Stimulated activated CD8-positive, alpha-beta memory T cell treated with anti-CD3 and anti-CD28 coated beads, Interleukin-15, amount 100 ng/mL, for 4 hours (primary cell): ENCODE measurements at places on chromosomes 5 and 9.

GRCh38 chr5:150291388-150292385 is 2.1 kb upstream of the CAMK2A start:
- DNase-seq, result no peak

DNA sequence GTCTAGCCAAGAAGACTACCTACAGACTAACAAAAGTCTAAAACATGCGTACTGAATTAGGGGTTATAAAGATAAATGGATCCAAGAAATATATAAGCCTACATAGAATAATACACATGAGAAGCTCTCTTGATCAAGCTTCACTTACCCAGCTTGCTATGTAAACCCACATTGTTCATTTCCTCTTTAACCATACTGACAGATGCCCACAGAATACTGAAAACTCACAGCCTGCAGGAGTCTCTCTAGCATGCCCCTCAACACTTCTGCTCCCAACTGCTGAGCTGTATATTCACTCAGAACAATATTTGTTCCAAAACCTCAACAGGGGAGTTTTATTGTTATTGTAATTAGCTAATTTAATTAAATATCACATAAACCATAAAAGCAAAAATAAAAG is 52.4 kb downstream of the RFX3 start:
- no peak for DNase-seq

DNA sequence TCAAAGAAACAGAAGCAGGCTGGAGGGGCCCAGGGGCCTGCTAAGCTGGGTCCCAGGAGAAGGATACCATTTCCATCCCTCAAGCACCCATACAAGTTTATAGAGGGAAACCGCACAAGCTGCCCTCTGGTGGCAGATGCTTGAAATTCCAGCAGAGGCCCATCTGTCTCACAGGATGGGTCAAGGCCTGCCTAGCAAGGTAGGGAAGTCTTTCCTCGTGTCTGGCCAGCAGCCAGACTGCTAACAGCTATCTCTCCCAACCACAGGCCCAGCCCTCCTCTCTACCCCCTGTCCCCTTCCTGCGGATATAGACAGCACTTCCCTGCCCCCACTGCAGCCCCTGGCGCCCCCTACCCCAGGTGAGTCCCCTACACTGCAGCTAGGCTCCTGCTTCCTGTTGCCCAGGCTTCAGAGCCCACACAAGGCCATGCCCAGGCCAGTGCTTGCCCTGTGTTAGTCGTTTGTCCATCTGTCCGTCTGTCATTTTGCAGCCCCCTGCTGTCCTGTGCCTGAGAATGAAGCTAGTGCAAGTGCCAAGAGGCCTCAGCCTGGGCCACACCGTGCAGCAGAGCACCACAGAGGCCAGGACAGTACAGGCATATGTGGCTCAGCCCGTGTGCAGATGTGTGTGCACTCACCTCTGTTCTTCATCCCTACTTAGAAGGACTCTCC is 26.2 kb downstream of the TCF7 start:
- no peak for DNase-seq

GRCh38 chr9:109538346-109538745 is 40.2 kb upstream of the PTPN3 start:
- DNase-seq, result no peak

DNA sequence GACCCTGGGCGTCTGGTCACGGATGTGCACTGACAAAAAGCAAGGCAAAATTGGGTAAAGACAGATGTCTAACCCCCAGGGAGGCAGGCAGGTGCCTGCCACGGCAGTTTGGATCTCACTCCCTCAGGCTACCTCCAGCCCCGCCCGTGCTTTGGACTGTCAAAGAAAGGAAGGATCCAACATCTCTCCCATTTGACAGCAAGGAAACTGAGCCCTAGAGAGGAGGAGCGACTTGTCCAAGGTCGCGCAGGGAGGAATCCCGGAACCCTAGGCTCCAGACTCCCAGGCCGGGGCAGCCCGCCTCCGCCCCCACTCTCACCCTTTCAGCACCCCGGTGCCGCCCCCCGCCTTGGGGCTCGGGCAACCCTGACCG is 376 bp downstream of the GOLGA1 start:
- no peak for DNase-seq

DNA sequence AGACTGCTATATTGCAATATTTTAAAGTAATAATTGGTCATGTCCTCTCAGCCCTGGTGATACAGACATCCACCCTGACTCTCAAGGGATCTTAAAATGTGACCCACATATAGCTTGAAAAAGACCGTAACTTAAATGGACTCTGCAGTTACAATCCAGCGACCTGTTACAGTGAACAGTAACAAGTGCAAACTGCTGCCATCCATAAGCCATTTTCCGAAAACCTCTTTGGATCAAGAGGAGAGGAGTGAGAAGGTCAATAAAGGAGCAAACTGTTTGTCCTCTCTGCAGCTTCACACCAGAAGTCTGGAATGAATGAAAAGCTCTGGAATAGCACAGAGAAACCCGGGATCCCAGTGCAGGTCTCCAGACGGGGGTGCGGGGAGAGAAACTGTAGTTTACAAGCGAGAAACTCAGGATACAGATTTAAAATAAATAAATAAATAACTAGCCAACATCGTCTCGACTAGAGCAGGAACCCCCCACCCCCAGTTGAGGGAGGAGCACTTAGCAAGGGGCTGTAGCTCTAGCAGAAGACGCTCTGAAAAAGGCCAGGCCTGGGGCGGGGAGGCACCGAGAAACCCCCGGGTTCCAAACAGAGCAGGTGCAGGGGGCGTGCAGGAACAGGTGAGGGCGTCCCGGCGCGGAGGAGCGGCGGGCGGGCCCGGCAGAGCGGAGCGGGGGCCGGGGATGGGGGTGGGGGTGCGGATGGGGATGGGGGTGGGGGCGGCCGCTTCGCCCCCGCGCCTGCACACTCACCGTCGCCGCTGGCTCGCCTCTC is 572 bp downstream of the ZDHHC21 start:
- DNase-seq, result no peak

- no peak for DNase-seq
These were observed 1.1 kb downstream of the ARL15 start for GRCh38 chr5:54309276-54309675.

- DNase-seq, result no peak
These were observed 37.8 kb upstream of the CARTPT start for GRCh38 chr5:71681296-71681695.

DNA sequence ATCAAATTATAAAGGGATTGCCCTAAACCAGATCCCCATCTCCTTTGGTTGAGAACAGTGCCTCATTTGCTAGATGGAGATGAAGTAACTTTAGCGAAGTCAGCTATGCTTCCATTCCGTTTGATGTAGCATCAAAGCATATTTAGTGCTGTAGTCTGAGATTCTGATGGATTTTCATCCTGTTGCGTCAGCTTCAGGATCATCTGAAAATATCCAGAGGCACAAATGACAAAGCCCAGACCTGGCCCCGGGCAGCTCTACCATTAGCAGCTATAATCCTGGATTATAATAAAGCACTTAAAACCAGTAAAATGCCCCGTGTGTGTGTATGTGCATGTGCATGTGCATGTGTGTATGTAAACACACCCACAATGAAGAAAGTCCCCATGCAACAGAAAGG is 44.7 kb downstream of the ERAP1 start:
- no peak for DNase-seq

- no peak for DNase-seq
These were observed 9.7 kb downstream of the FAXDC2 start for GRCh38 chr5:154840435-154841272.

DNA sequence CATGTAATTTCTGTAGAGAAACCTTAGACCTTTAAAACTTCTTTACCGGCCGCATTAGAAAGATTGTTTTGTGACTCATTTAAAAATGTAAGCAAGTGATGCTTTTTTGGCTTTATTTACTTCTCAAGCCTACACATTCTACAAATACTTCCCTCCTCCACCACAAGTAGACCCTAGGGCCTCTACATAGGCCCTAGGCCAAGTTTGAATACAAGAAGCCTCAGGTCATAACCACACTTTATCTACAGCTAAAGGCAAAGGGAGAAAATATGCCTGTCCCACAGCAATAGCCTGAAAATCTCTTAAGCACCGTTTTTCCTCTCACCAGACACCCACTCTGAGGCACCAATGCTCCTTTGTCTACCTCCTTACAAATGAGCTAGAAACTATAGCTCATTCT is 53.9 kb downstream of the CSNK1A1 start:
- no peak for DNase-seq

GRCh38 chr5:113271015-113271414 is 163.8 kb downstream of the TSSK1B start:
- no peak for DNase-seq

GRCh38 chr5:111228520-111229220 is 4.5 kb downstream of the CAMK4 start:
- no peak for DNase-seq

DNA sequence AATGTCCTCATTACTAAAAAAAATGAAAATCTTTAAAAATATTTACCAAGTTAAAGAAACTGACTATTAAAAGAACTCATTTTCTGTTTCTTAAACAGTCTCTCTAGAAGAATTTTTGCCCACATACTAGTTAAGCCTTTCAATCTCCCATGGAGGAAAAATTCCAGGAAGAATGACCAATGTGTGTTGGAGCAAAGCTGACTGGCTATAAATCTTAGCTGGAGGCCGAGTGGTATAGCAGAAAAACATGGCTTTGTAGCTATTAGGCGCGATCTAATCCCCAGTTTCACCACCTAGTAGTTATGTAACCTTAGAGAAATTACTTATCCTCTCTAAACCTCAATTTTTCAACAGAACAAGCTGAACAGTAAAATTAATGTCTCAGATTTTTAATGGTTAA is 135.5 kb upstream of the PRLR start:
- DNase-seq, result no peak

- DNase-seq, result no peak
These were observed 74.7 kb upstream of the IL17B start for GRCh38 chr5:149453618-149454415.

DNA sequence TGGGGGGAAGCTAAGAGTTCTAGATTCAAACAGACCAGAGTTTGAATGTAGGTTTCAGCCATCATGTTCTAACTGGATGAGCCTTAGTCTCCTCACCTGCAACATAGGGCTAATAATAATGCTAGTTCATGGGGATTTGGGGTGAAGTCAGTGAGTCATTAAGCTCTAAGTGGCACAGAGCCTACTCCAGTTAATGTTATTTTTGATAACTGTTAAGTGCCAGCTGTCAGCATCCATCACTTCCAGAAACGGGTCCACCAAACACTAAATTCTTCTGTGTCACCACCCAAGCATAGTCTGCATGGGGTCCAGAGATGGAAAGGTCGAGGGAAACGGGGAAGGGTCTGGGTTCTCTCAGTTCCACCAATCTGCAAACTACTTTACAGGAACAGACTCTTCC is 1.8 kb upstream of the TSC1 start:
- DNase-seq, result no peak

- no peak for DNase-seq
These were observed 72.9 kb downstream of the ARHGEF37 start for GRCh38 chr5:149654231-149654630.

DNA sequence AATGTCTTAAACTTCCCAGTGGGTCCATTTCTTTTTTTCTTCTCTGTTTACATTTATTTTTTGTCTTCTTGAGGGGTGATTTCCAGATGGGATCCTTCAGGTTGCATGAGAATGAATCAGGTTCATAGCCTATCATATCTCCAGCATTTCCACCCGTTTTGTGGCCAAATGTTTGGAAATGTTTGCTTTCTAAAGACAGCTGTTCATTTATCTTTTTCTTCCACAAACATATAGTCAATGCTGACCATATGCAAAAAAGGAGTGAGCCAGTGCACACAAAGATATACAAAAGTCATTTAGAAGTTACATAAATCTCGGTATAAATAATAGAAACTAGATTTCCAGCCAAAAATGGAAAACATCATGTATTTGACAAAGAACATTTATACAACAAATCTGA is 71.6 kb upstream of the STC2 start:
- DNase-seq, result no peak

DNA sequence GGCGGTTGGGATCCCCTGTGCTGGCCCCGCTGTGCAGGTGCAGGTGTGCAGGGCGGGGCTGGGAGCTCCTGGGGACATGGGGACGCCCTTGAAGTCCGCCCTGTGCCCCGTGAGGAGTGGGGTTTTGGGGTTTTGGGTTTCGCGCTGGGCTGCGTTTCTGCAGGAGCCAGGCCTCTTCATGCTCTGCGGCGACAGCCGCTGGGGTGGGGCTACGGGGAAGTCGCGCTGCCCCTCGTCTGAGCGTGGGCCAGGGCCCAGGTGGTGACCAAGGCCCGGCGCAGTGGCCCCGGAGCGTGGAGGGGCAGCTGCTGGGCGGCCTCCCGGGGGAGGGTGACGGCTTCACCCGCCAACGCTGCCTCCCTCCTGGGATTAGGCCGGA is 47.8 kb upstream of the IRX4 start:
- DNase-seq, result no peak

DNA sequence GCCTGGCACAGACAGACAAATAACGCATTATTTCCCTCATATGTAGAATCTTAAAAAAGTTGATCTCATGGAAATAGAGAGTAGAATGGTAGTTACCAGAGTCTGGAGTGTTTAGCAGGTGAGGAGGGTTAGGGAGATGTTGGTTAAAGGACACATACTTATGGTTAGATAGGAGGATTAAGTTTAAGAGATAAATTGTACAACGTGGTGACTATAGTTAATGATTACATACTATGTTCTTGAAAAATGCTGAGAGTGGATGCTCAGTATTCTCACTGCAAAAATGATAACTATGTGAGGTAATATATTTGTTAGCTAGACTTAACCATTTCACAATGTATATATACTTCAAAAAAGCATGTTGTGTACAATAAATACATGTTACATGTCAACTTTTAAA is 38.0 kb downstream of the CERT1 start:
- no peak for DNase-seq

DNA sequence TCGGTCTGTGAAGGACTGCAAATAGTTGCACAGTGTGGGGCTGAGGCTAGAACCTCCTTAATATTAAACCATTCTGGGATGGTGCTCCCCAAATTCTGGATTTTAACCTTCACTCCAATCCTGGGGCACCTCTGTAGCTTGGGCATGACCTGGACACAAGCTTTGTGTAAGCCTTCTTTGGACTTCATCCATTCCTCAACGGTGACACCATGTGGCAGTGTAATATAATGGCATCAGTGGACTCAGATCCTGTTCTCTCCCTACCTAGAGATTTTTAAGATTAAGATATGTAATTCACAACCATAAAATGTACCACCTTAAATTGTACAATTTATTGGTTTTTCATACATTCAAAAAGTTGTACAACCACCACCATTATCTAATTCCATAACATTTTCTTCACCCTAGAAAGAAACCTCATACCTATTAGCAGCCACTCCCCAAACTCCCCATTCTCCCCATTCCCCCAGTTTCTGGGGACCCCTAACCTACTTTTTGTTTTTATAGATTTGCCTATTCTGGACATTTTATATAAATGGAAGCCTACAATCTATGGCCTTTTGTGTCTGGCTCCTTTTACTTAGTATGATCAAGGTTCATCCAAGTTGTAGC is 4.8 kb upstream of the PLGRKT start:
- no peak for DNase-seq

DNA sequence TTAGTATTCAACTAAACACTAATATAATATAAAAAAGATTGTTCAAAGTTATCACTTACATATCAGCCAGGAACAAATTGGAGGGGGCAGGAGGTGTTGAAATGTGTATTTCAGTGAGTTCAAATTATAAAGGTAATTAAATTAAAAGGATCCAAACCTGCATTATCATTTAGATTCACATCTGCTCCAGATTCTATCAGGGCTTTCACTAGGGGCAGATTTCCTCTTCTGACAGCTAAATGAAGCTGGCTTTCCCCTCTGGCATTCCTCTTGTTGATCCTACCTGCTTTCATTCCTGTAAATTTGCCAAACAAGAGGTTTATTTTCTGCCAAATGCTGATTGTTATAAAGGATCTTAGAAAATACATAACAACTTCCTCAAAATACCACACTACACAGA is 86.3 kb upstream of the GCNT4 start:
- DNase-seq, result no peak
